ENCODE measurements at places on chromosomes 2 and 18.

- DNase-seq: no peak
Measured at GRCh38 chr2:174025271-174026121, 60.3 kb upstream of the SP3 start.

- no peak for DNase-seq
Measured at GRCh38 chr2:154914561-154914960, 216.1 kb downstream of the KCNJ3 start.

GRCh38 chr18:64165906-64166305, 17.0 kb upstream of the LINC00305 start:
- no peak for DNase-seq

GRCh38 chr18:67634631-67635338, 118.3 kb upstream of the DSEL start:
- DNase-seq: no peak

- no peak for DNase-seq
Measured at GRCh38 chr18:23757437-23757733, 68.1 kb downstream of the LAMA3 start.

GRCh38 chr18:13681701-13682100, 44.7 kb downstream of the FAM210A start:
- no peak for DNase-seq

DNA sequence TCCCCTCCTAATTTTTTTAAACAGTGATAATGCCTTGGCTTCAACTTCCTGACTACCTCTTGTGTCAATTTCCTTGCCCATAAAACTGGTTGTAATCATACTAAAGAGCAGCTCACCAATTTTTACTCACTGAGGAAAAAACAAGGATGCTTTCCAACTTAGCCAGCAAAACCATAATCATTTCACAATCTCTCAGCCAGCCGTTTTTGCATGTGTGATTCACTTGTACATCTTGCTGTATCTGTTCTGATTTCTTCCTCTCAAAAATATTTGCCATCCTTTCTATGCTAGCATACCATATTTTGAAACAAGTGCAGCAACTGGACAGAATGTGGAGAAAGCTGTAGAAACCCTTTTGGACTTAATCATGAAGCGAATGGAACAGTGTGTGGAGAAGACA, 60.7 kb downstream of the RAB27B start:
- DNase-seq: no peak

DNA sequence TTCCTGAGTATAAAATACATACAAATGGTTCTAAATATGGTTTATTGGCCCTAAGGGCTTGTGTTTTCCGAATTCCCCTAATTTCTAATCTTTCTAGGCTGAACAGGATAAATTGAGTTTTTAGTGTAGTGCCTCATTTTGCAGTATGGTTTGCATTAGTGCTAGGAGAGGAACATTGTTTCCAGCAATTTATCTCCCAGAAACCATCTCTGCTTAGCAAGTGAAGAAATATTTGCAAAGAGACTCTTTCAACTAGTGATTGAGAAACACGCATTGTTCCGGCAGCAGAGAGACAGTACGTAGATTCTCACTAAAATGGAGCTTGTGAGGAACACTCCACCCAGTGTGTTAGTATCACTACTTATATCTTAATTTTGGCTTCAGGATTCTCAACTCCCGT, 177.8 kb upstream of the EPAS1 start:
- DNase-seq: no peak

GRCh38 chr2:61405813-61406212, 65.1 kb downstream of the USP34 start:
- DNase-seq: no peak

- no peak for DNase-seq
Measured at GRCh38 chr2:115596659-115597375, 1154.4 kb downstream of the DPP10 start.

DNA sequence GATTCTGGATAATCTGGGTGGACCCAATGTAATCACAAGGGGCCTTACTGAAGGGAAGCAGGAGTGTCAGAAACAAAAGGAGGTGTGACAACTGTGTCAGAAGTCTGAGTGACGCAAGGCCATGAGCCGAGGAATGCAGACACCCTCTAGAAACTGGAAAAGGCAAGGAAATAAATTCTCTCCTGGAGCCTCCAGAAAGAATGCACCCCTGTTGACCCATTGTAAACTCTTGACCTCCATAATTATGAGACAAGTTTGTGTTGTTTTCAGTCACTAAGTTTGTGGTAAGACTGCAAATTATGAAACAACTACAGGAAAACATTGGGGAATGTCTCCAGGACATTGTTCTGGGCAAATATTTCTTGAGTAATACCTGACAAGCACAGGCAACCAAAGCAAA, 47.3 kb upstream of the B3GNT7 start:
- no peak for DNase-seq

DNA sequence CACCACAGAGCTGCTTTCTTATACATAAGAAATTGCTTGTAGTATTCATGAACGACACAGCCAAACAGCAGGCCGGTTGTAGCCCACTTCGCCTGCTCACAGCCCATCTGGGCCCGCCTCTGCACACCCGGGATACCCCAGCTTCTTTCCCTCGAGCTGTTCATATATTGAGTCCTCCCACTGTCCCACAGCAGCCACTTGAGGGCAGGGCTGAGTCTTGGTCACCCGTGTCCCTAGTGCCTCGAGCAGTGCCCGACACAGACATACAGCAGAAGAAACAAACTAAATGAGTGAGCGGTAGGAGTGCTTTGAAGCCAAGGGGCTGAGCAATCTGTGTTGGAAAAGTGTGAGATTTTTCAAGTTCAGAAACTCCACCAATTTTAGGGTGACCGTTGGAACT, 251.4 kb downstream of the KLHL29 start:
- DNase-seq: no peak

DNA sequence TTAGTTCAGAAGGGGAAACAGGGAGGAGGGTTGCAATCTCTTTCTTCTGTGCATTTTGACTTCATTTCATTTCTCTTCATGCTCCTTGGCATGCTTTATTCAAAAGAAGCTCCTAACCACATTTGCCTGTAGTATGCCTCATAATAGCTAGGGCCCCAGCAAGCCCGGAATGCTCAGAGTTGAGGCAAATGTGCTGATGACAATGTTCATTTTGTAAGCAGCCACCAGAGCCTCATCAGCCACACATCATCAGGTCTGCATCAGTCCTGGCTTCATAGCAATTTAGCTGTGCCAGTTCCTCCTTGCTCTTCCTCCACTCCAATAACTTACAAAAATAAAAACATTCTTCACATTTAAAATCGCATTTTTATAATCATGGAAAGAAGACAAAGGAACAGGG, 65.4 kb upstream of the MMADHC start:
- no peak for DNase-seq

- no peak for DNase-seq
Measured at GRCh38 chr2:170523506-170523905, 191.6 kb upstream of the SP5 start.

GRCh38 chr2:238139196-238140039, 950 bp downstream of the KLHL30 start:
- DNase-seq: peak; percentile 17
